LHCN-M2 (cell line): ENCODE measurements at places on chromosomes 12 and 14. TPM values are rescaled to one million over a fixed set of nuclear protein-coding genes. Genes with fewer than 3 reads are reported as not detected.

DNA sequence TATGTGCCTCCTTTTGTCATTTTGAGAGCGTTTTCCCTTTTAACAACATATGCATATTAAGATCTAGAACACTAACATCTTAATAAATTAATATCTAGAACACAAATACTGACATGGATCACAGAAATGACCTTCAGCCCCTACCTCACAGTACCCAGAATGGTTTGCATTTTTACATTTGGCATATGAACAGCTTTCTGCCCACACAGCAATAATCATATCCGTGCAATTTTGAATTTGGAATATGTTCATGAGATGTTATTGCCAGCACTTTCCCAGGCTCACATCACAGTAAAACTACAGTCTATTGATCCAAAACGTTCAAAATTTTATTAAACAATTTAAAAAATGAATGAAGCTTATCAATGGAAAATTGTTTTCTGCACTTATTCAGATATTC lies 114.6 kb downstream of the SLC25A21 start:
- DNase-seq: no peak

KRT8 gene
- 0.83 TPM in 1 of 2 replicates, not detected in the other for total RNA-seq

GRCh38 chr12:52582971-52583456 lies 9.4 kb upstream of the KRT74 start:
- DNase-seq: peak; percentile 33

GRCh38 chr12:103657331-103657730 lies 70.3 kb downstream of the STAB2 start:
- no peak for DNase-seq

GRCh38 chr12:67471810-67472209 lies 176.7 kb upstream of the DYRK2 start:
- DNase-seq: no peak

ASIC1 gene
- 1.2 and 4.3 TPM in 2 replicates for total RNA-seq

AQP6 gene
- not detected in 2 replicates for total RNA-seq

GRCh38 chr14:94702629-94703028 lies 67.3 kb downstream of the GSC start:
- no peak for DNase-seq

BAG5 gene
- total RNA-seq: 33.0 and 33.8 TPM in 2 replicates

- no peak for DNase-seq
Observed at GRCh38 chr12:1246637-1247036, 255.6 kb downstream of the ERC1 start.

DNA sequence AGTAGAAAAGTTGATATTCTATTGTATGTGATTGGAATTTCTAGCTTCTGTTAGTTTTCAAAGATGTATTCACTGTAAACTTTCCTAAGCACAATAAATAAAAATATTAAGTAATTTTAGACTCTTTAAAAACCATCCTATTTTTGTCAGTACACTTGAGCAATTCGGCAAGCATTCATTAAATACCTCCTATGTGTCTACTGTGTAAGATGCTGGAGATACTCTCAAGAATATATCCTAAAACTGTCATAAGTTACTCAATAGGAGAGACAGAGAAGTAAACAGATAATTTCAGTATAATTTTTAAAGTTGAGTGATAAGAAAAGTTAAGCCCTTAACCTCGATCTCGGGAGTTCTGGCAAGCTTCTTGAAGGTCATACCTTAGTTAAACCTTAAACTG lies 46.1 kb downstream of the FANCM start:
- DNase-seq: no peak

- peak; percentile 59 for DNase-seq
Observed at GRCh38 chr12:124440841-124441381, 126.5 kb downstream of the NCOR2 start.

GRCh38 chr14:69876221-69876847 lies 2.9 kb upstream of the SMOC1 start:
- no peak for DNase-seq

HHIPL1 gene
- 0.45 and 0.92 TPM in 2 replicates for total RNA-seq

DNA sequence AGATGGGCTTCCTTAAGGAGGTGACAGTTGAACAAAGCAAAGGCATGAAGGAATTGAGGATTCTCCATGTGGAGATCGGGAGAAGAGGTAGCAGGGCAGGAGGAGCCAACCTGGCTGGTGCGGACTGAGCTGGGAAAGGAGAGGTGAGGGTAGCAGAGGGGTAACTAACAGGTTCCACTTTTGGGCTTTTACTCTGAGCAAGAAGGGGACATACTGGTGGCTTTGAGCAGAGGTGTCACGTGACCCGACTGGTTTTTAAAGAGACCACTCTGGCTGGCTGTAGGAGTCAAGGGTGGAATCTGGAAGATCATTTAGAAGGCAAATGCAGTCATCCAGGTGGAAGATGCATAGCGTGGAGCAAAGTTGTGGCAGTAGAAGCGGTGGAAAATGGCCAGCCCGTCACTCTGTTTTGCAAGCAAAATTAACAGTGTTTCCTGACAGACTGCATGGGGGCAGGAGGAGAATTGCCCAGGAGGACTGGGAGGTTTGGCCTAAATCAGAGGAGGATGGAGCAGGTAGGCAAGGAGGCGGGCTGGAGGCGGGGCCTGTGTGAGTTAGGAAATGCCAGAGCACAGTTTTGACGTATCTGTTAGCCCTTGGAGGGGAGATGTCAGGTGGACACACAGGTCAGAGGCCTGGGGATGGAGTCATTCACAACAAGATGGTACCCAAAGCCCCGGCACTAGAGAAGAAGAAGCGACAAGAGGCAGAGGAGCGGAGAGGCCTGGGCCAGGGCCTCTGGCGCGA lies 156.3 kb upstream of the FKBP4 start:
- DNase-seq: no peak

DNA sequence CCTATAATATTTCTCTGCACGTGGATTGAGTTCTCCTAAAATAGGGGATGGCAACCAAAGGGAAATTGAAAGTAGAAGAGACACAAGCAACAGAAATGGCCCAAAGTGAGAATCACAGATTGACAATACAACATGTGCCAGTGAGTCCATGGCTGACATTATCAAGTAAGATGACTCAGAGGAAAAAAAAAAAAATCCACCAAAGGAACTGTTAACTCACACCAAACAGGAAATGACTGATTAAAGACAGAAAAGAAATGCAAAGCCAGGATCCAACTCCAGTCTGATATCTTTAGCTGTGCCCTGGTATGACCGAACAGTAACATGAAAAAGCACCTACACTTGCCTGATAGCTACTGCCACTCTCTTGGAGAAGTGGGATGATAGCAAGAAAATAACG lies 485.0 kb downstream of the PRKD1 start:
- peak; percentile 82 for DNase-seq

- no peak for DNase-seq
Observed at GRCh38 chr12:115176741-115177400, 492.9 kb upstream of the TBX3 start.

- DNase-seq: peak; percentile 58
Observed at GRCh38 chr14:52350445-52350844, 36.3 kb downstream of the PTGER2 start.

- peak; percentile 78 for DNase-seq
Observed at GRCh38 chr12:27524839-27525753, 1.1 kb downstream of the PPFIBP1 start.

DNA sequence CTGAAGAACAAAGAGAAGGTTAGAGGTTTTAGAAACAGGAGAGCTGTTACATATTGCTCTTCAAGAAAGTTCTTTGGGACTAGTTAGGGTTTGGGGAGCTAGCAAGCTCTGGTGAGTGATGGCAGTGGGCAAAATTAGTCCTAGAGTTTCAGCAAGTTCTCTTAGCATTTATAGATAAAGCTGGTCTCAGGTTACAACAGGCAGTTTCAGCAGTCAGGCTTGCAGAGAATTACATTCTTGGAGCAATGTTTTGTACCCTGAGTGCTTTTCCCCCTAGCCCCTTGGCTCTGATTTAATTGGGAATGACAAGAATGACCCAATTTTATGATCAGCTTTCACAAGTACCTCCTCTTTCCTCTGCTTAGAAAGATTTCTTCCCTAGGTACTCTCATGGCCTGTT lies 21.4 kb upstream of the EID3 start:
- no peak for DNase-seq

ZDHHC22 gene
- under 0.01 TPM in 1 of 2 replicates, not detected in the other for total RNA-seq

- peak; percentile 24 for DNase-seq
Observed at GRCh38 chr12:57621497-57622292, 10.5 kb downstream of the ARHGEF25 start.

KRT1 gene
- not detected in 2 replicates for total RNA-seq

DNA sequence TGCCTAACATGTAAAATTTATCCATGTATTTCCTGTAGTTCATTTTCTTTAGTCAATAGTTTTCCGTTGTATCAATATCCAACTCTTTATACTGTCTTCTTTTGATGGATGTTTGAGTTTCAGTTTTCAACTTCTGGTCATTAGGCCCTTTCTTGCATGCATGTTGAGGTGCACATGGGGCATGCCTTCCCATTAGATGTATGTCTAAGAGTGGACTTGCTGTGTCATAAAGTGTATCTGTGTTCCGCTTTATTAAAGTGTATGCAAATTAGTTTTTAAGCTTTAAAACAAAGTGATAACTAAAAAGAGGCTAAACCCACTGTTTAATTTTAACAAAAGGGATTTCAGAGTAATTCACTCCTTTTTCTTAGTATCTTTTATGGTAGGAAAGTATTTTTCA lies 441.1 kb downstream of the PCNX1 start:
- no peak for DNase-seq

GRCh38 chr12:42945927-42946326 lies 356.4 kb upstream of the PRICKLE1 start:
- DNase-seq: no peak

DNA sequence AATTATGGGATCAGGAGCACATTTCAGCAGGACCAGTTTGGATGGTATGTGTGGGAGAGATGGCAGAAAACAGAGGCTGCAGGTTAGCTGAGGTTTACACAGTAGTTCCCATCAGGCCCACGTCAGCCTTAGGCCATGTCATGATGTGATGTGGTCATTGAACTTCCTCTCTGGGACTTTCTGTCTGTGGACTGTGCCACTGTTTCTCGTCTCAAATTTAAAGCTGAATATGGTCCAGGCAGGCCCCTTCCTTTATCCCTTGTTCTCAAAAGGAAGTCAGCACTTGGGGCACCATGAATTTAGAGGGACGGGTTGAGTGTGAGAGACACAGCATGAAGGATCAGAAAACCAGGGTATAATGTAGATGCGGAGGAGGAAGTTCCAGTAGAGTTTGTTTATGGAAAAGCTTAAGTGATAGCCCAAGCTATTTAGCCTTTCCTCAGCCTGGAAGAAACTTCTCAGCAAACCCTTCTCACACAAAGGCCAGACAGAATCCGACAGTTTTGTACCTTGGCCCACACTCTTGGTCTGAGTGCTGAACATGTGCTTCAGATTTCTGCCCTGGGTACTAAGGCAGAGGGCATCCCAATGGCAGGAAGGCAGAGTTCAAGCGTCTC lies 3.6 kb upstream of the IGFBP6 start:
- no peak for DNase-seq

GRCh38 chr12:54590978-54591591 lies 2.6 kb upstream of the PPP1R1A start:
- DNase-seq: peak; percentile 23

- no peak for DNase-seq
Observed at GRCh38 chr14:55980970-55981369, 137.2 kb upstream of the PELI2 start.

DNA sequence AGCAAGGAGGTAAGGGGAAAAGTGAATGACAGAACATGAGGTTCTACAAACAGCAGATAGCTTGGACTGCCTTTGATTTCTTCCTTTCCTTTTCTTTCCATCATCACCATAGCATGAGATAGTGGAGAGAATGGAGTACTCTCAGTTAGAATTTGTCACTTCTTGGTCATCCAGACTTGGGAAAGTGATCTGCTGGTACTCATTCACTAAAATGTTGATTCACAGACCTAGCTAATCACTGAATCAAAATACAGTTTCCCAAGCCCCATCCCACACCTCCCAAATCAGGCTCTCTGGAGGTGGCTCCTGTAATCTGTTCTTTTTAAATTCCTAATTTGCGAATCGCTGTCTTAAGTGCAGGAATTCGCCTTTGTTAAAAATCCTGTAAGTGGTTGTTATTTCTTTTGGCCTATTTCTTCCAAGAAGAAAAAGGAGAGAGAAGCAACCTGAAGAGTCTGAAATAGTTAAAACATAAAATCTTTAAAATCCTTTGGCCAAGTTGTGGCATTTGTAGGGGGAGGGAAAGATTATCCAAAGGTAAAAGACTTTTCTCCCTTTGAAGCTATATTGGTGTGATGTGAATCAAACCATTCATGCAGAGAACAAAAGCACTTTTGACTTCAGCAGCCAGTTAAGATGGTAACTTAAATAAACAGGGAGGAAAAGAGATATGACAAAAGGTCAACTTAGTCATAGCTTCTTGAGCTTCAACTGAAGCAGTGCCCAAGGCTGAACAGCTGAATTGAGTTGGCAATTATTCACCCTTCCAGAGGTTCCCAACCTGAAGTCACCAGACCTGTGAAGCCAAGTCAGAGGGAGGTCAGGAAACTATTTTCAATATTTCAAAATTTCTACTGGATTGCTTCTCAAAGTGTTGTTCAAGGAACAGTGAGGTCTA lies 255.1 kb upstream of the KRR1 start:
- peak; percentile 93 for DNase-seq

- DNase-seq: no peak
Observed at GRCh38 chr14:83988275-83988674, 1541.7 kb upstream of the FLRT2 start.

- DNase-seq: no peak
Observed at GRCh38 chr14:96213871-96214465, 9.3 kb downstream of the BDKRB2 start.

GRCh38 chr12:7068994-7069346 lies 8.5 kb downstream of the C1S start:
- no peak for DNase-seq

- no peak for DNase-seq
Observed at GRCh38 chr12:132402831-132403416, 73.5 kb upstream of the GALNT9 start.

MANSC1 gene
- 0.23 and 0.26 TPM in 2 replicates for total RNA-seq
